ENCODE measurements at places on chromosomes 3 and 15. TPM values are rescaled to one million over a fixed set of nuclear protein-coding genes. Genes with fewer than 3 reads are reported as not detected.

- DNase-seq: no peak
Observed at GRCh38 chr3:171755015-171755589, 55.2 kb downstream of the PLD1 start.

The GABRG3 gene
- total RNA-seq: not detected

The NANOGP8 gene
- not detected for total RNA-seq

The CHDH gene
- 4.9 TPM for total RNA-seq

Measured in renal cortical epithelial cell (primary cell).